Natural killer cell (primary cell): ENCODE measurements at places on chromosomes 2 and 18.

DNA sequence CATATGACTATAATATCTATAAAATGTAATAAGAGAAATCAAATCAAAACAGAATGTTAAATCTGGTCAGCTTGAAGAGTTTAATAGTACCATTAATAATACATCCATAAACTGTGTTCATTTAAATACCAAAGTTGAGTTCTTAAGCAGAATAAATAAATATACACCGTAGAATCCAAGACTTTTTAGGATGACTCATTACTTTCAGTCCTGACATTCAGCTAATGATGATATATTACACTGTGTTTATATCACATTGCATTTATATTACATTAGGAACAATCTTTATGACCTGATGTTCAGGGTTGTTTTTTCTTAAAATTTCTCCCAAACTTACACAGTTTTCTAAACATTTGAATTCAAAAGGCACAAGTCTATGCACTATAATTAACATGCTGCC lies 331.3 kb downstream of the SS18 start:
- H3K4me1 ChIP-seq = no peaks in the 10 kb centered on the region
- H3K36me3 ChIP-seq = no peaks in the 10 kb centered on the region
- no peak for DNase-seq
- no peaks in the 10 kb centered on the region for H3K27me3 ChIP-seq

GRCh38 chr2:237170020-237170419 lies 84.3 kb downstream of the COPS8 start:
- no peak overlapping the region for H3K4me3 ChIP-seq
- H3K27ac ChIP-seq = no peak overlapping the region
- H3K36me3 ChIP-seq = no peaks in the 10 kb centered on the region
- DNase-seq = no peak
- H3K27me3 ChIP-seq = no peaks in the 10 kb centered on the region

GRCh38 chr18:46712406-46712805 lies 44.4 kb downstream of the ST8SIA5 start:
- H3K27me3 ChIP-seq = no peaks in the 10 kb centered on the region
- no peaks in the 10 kb centered on the region for H3K4me1 ChIP-seq
- no peak overlapping the region for H3K4me3 ChIP-seq
- no peaks in the 10 kb centered on the region for H3K36me3 ChIP-seq
- H3K27ac ChIP-seq = no peak overlapping the region
- DNase-seq = no peak

GRCh38 chr2:101124643-101125366 lies 26.4 kb downstream of the TBC1D8 start:
- H3K27me3 ChIP-seq = peaks cover 8% of the 10 kb centered on the region
- no peaks in the 10 kb centered on the region for H3K36me3 ChIP-seq
- no peak overlapping the region for H3K27ac ChIP-seq
- no peak for DNase-seq
- H3K4me1 ChIP-seq = peaks cover 29% of the 10 kb centered on the region

DNA sequence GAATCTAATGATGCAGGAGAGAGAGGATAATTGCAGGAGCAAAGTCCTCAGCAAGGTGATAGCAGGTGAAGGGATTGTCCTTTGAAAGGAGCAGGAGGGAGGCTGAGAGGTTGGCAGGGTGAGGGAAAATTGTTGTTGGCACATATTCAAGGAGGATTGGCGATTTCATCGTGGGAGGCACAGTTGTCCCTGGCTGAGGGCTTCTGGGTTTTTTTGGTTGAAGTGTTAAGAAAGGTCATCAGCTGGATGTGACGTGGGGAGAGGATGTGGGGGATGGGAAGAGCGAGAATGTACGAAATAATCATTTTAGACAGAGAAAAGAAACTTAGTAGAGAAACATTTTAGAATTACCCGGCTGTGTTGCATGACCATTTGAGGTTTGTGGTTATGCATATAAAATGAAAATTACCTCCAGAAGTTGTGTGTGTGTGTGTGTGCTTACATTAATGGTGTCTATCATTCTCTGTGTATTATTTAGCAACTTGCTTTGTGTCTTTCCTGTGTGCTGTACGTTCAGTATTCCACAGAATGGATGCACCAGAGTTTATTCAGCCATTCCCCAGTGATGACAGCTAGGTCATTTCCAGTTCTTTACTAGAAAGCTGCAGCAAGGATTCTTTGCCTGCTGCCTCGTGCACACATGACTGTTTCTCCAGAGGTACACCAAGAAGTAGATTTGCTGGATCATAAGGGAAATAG lies 67.6 kb downstream of the SDC1 start:
- H3K27ac ChIP-seq = no peak overlapping the region
- no peak for DNase-seq
- no peaks in the 10 kb centered on the region for H3K36me3 ChIP-seq
- H3K4me3 ChIP-seq = no peak overlapping the region
- no peaks in the 10 kb centered on the region for H3K27me3 ChIP-seq

DNA sequence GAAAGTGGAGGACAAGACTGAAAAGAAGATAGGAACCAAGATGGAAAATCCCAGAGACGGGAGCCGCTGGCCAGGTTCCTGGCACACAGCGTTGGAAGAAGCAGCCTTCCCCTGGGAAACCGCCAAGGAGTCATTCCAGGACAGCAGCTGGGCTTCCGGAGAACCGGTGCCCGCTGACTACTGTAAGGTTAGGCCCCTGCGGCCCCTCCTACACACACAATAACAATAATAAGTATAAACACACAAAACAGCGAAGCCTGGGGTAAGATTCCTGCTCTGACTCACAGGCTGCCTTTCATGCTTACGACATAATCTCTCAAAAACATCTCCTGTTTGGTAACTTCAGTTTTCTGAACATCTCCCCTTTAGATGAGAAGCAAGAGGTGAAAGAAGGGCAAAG lies 28.1 kb upstream of the MYCN start:
- H3K4me1 ChIP-seq = no peaks in the 10 kb centered on the region
- no peaks in the 10 kb centered on the region for H3K36me3 ChIP-seq
- H3K4me3 ChIP-seq = no peak overlapping the region
- no peak overlapping the region for H3K27ac ChIP-seq
- no peak for DNase-seq
- no peaks in the 10 kb centered on the region for H3K27me3 ChIP-seq

- no peaks in the 10 kb centered on the region for H3K27me3 ChIP-seq
- no peak for DNase-seq
- H3K27ac ChIP-seq = no peak overlapping the region
- H3K36me3 ChIP-seq = no peaks in the 10 kb centered on the region
Observed at GRCh38 chr18:1020731-1021344, 116.2 kb downstream of the ADCYAP1 start.

DNA sequence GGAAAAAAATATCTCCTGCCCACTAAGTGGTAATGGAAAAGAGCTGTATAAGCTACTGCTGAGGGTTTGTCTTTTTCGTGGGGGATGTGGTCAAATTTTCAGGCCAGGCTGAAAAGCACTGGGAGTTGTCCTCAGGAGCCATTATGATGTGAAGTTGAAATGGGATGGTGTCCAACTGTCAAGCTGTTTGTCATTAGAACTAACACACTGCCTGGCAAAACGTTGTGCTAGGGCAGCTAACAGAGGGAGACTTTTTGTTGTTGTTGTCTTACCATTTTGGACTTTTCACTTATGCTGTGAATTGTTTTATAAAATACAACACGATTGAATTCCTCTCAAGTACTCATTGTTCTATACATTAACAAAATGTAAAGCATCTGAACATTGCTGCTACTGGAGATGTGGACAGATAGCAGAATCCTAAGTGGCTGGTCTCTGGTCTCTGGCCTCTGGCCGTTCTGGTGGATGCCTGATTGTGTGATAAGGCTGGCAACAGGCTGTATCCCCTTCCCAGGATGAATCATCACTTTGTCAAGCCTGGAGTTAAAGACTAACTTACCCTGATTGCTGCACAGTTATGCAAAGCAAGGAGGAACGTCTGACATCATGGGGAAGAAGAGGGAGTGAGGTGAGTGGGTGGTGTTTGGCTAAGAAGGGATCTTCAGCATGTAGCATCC lies 2.3 kb downstream of the MYO1B start:
- H3K4me3 ChIP-seq = no peak overlapping the region
- peaks cover 3% of the 10 kb centered on the region for H3K4me1 ChIP-seq
- H3K36me3 ChIP-seq = no peaks in the 10 kb centered on the region
- H3K27ac ChIP-seq = no peak overlapping the region

- H3K36me3 ChIP-seq = no peaks in the 10 kb centered on the region
- no peak for DNase-seq
- no peaks in the 10 kb centered on the region for H3K27me3 ChIP-seq
- H3K27ac ChIP-seq = no peak overlapping the region
- no peaks in the 10 kb centered on the region for H3K4me1 ChIP-seq
- H3K4me3 ChIP-seq = no peak overlapping the region
Observed at GRCh38 chr18:27413495-27414401, 228.6 kb upstream of the CHST9 start.

- H3K4me3 ChIP-seq = no peak overlapping the region
- peaks cover 8% of the 10 kb centered on the region for H3K4me1 ChIP-seq
- DNase-seq = no peak
- no peaks in the 10 kb centered on the region for H3K36me3 ChIP-seq
- H3K27me3 ChIP-seq = peaks cover 12% of the 10 kb centered on the region
Observed at GRCh38 chr2:110727923-110728322, 4.5 kb upstream of the ACOXL start.

GRCh38 chr18:58862851-58863538 lies 1.7 kb upstream of the ZNF532 start:
- peak overlapping the region; percentile 41 for H3K4me3 ChIP-seq
- peaks cover 3% of the 10 kb centered on the region for H3K27me3 ChIP-seq
- no peak for DNase-seq
- H3K36me3 ChIP-seq = no peaks in the 10 kb centered on the region

- H3K4me3 ChIP-seq = no peak overlapping the region
- peaks cover 84% of the 10 kb centered on the region for H3K36me3 ChIP-seq
- H3K27me3 ChIP-seq = no peaks in the 10 kb centered on the region
- no peak overlapping the region for H3K27ac ChIP-seq
- peak; percentile 21 for DNase-seq
Observed at GRCh38 chr2:230203110-230203676, 16.6 kb downstream of the SP110 start.

GRCh38 chr2:11220445-11220844 lies 65.2 kb downstream of the SLC66A3 start:
- no peaks in the 10 kb centered on the region for H3K4me1 ChIP-seq
- H3K27me3 ChIP-seq = no peaks in the 10 kb centered on the region
- no peak for DNase-seq
- peaks cover 29% of the 10 kb centered on the region for H3K36me3 ChIP-seq
- H3K4me3 ChIP-seq = no peak overlapping the region

DNA sequence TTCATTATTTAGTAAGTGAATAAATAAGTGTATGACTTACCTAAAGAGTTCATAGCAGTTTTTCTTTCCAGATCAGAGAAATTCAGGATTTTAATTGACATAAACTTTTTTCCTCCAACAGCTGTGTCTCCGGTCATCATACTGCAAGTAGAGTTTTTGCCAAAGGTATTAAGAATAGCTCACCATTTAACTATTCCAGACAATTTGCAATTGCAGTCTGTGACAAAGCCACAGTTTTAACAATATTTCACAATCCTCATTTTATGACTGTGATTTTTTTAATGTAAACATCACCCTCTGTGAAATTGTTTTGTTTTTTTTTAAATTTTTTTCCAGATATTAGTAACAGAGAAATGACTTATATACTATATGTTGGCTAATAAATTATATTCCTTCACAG lies 199.1 kb downstream of the TRIB2 start:
- no peak overlapping the region for H3K4me3 ChIP-seq
- DNase-seq = no peak
- H3K27me3 ChIP-seq = peaks cover 2% of the 10 kb centered on the region
- no peaks in the 10 kb centered on the region for H3K36me3 ChIP-seq
- no peaks in the 10 kb centered on the region for H3K4me1 ChIP-seq

GRCh38 chr2:30790879-30791278 lies 16.4 kb downstream of the CAPN13 start:
- no peak overlapping the region for H3K27ac ChIP-seq
- H3K4me3 ChIP-seq = no peak overlapping the region
- no peak for DNase-seq
- H3K4me1 ChIP-seq = no peaks in the 10 kb centered on the region

- H3K27ac ChIP-seq = no peak overlapping the region
- H3K36me3 ChIP-seq = no peaks in the 10 kb centered on the region
- peaks cover 5% of the 10 kb centered on the region for H3K4me1 ChIP-seq
- H3K4me3 ChIP-seq = no peak overlapping the region
- DNase-seq = no peak
Observed at GRCh38 chr2:129483366-129483765, 496.1 kb upstream of the RAB6C start.

DNA sequence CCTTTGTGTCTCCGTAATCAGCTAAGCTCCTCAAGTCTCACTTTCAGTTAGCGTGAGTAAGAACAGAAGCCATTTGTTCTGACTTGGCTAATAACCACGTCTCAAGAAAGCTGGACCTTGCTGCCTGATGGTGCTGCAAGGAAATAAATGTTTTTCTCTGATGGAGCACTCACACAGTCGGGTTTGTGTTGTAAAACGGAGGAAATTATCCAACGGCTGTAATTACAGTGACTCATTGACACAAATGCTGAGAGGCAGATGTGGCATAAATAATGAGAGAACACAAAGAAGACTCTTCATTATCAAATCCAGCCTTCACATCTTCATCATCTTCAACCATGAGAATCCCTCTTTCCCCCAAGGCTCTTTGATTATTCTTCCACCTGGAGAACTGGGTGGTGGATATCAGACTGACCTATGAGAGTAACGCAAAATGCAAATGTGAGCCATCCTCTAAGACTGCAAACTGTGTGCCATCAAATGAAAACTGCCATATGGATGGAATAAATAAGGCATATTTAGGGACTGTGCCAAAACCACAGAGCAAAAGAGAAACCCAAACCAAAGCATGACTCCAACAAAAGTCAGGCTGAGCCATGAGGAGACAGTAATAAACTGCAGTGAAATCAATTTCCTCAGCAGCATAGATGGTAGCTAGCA lies 252.6 kb downstream of the RND3 start:
- no peak for DNase-seq
- no peak overlapping the region for H3K4me3 ChIP-seq
- H3K27me3 ChIP-seq = no peaks in the 10 kb centered on the region
- H3K4me1 ChIP-seq = no peaks in the 10 kb centered on the region
- H3K36me3 ChIP-seq = no peaks in the 10 kb centered on the region

GRCh38 chr18:39406941-39407340 lies 1841.3 kb upstream of the CELF4 start:
- H3K27ac ChIP-seq = no peak overlapping the region
- H3K4me1 ChIP-seq = no peaks in the 10 kb centered on the region
- H3K4me3 ChIP-seq = no peak overlapping the region

GRCh38 chr2:12334412-12334966 lies 382.2 kb upstream of the TRIB2 start:
- H3K27me3 ChIP-seq = no peaks in the 10 kb centered on the region
- no peak overlapping the region for H3K27ac ChIP-seq
- H3K4me1 ChIP-seq = no peaks in the 10 kb centered on the region
- peak; percentile 50 for DNase-seq
- no peak overlapping the region for H3K4me3 ChIP-seq
- H3K36me3 ChIP-seq = no peaks in the 10 kb centered on the region

DNA sequence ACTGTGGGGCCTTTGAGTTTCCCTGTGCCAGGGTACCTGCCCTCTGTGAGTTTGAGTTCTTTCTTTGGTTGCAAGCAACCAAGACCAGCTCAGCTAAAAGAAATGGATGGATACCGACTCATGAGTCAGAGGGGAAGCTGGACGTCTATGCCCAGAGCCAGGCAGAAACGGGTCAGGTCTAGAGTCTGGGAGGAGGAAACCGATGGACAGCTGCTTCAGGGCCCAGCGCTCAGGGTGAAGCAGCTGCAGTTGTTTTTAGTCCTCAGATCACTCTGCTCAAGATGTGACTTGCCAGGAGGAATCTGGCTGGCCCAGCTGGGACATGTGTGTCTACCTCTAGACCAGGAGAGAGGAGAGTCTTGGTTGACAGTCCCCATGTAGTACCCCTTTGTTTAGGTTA lies 10.1 kb upstream of the TYMS start:
- H3K27ac ChIP-seq = no peak overlapping the region
- no peak for DNase-seq
- no peak overlapping the region for H3K4me3 ChIP-seq
- no peaks in the 10 kb centered on the region for H3K36me3 ChIP-seq

GRCh38 chr2:69617744-69618143 lies 25.8 kb downstream of the AAK1 start:
- no peaks in the 10 kb centered on the region for H3K27me3 ChIP-seq
- H3K36me3 ChIP-seq = no peaks in the 10 kb centered on the region
- peaks cover 75% of the 10 kb centered on the region for H3K4me1 ChIP-seq
- no peak overlapping the region for H3K4me3 ChIP-seq
- H3K27ac ChIP-seq = no peak overlapping the region
